ENCODE measurements at places on chromosomes 7 and 10. TPM values are rescaled to one million over a fixed set of nuclear protein-coding genes. Genes with fewer than 3 reads are reported as not detected.

GRCh38 chr10:131621784-131622624 is 278.8 kb upstream of the PPP2R2D start:
- DNase-seq, result no peak

DNA sequence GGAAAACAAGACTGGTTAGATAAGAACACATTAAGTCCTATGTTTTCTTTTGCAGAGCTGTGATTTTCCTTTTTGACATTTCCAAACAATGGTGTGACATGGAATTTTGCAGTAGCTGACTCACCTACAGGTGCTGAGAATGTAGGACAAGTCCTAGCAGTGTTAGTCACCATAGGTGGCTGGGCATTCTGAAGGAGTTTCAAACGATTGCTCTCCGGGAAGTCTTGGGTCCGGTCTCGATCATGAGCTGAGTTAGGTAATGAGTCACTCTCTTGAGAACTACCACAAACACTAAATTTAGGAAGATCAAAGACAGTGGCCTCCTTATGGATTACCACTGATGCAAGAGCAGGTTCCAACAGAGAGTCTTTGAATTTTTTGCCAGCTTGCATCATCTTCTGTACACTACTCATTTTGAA is 3.6 kb downstream of the FIGNL1 start:
- peak; percentile 49 for DNase-seq

GRCh38 chr7:22445140-22445743 is 54.7 kb downstream of the STEAP1B start:
- no peak for DNase-seq

DNA sequence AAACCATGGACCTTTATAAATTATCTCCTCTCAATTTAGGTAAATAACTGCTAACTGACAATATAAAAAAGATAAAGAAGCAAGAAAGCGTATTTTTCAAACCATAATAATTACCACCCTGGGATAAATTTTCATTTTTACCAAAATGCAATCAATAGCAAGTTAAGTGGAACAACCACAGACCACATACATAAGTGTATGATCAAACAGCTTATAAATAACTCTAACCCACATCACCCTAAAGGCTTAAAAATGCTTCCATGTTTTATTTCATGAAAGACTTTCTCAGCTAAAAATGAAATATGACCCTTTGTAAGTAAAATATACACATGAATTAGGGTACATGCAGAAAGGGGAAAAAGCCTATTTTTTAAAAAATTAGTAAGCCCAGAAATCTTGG is 156.5 kb downstream of the SGMS1 start:
- no peak for DNase-seq

GRCh38 chr10:123868038-123869019 is 23.3 kb downstream of the CPXM2 start:
- DNase-seq, result no peak

DNA sequence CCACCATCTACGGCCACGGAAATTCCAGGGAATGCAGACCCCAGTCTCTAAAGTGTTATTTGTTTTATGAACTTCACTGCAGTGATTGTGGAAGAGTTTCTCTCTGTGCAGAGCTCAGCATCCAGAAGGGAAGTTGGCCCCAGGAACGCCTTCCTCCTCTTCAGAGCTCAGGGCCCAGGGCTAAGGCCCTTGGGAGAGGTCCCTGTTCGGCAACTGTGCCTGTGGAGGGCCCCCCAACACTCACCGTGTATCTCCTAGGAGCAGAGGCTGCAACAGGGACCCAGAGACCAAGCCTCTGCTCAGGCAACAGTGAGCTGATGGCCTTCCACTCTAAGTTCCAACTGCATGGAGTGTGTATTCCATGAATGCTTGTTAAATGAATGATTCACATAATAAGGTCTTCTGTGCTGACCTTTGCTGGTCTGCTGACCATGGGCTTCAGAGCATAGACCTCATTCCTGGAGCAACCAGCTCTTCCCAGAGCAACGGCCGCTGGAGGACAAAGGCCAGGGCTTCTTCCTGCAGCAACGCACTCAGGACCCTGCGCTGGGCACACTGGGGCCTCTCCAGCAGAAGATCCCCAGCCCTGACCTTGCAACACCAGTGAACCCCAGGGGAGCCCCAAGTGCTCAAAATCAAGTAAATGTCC is 7.7 kb downstream of the DIP2C start:
- no peak for DNase-seq

- no peak for DNase-seq
These were observed 1674.9 kb downstream of the REEP3 start for GRCh38 chr10:65196111-65196510.

GRCh38 chr10:34908481-34908880 is 93.4 kb upstream of the PARD3 start:
- no peak for DNase-seq

- no peak for DNase-seq
These were observed 475.6 kb upstream of the KLF6 start for GRCh38 chr10:4260483-4261124.

- DNase-seq, result no peak
These were observed 24.6 kb downstream of the PPP3CB start for GRCh38 chr10:73471226-73471625.

- DNase-seq, result no peak
These were observed 237.7 kb downstream of the USP6NL start for GRCh38 chr10:11373717-11374171.

GRCh38 chr10:58220769-58221451 is 46.8 kb downstream of the IPMK start:
- DNase-seq, result no peak

DNA sequence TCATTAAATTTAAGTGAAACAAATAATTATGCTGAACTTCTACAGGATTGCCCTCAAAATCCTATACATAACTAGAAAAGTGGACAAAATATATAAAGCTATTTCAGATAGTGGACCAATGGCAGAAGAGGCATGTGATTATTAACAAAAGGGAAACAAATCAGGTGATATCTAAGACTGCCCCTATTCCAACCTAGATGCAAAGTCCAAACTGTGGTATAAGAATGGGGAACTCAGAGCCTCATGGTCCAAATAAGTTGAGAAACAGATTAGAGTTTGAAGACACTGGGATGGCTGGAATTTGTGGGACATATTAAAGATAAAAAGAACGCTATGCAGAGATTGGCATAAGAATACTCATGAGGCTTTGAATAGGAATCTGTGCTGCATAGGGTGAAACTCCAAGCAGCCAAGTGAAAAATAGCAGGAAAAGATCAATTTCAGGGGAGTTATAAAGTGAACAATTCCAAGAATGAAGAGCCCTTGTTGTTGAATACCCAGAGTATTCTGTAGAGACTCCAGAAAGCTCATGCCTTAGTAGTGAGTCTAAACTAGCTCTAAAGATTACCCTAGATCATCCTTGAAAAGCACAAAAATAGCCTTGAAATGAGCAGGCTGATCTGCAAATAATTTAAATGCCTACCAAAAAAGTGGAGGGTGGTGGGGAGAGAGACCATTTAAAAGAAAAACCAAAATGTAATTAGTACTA is 152.4 kb downstream of the IMMP2L start:
- DNase-seq, result no peak

Gene TCAF2
- total RNA-seq, result 33.9 TPM

Gene TMEM196
- not detected for total RNA-seq
